ENCODE measurements at places on chromosomes 1 and 21.

DNA sequence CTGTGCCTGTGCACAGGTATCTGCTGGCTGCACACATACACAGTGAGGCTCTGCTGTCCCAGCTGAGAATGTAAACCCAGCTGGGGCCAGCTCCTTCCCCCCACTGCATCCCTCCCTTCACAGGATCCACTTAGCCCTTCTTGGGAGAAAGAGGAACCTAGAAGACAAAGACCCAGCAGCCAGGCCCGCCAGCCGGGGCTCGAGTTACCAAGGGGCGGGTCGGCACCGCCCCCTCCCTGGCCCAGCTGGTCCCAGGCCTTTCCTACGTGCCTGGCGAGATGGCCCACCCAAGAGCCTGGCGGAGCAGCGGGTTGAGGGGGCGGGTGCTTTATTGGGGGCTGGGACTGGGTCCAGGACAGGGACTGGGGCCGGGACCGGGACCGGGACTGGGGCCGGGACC is 2.1 kb downstream of the SH3BGRL3 start:
- DNase-seq = no peak

DNA sequence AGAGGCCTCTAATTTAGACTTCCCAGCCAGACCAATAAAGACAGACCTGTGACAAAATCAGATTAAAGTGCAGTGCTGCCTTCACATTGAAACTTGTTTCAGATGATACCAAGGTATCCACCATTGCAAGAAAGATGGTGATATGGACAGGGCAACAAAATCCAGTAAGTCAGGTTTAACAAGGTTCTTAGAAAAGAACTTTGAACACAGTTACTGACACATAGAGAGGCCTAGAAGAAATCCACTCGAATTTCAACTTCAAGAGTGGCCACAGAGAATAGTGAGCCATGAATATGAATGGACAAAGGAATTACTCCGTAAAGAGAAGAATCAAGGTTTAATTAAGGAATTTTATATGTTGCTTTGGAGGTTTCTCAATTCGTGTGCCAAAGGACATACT is 230.4 kb downstream of the KCNT2 start:
- DNase-seq = no peak

DNA sequence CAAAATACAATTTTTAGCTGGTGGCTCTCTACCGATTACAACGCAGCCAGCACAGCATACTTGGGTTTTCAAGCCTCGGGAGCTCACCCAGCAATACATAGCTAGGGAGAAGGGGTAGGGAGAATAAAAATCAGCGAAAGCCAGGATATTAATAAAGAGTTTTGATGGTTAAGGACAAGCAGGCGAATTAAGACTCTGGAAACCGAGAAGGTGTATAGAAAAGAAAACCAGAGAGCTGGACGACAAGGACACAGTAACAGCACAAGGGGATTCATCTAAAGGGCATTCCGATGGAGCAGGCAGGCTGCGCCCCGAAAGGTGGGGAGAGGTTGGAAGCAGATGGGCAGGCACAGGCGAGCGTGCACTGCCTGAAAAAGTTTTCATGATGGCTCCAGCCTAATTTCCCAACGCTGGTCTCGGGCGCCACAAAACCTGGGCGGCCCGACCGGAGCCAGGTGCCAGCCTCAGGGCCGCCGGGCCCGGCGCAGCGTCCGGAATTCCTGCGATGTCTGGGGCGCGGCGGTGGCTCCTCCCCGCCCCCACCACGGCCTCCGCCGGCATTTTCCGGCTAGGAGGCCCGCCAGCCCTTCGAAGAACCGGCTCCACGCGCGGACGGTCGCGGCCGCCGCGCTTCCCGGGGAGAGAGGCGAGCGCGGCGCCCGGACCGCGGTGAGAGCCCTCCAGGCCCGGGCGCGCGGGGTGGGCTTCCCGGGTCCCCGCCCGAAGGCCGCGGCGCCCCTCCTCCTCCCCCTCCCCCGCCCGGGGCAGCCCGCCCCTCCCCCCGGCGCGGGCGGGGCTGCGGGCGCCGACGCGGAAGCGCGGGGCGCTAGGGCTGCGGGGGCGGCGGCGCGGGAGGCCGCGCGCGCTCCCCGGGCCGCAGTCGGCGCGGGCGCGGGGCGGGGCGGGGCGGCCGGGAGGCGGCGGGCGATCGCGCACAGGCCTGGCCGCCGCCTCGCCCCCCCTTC is 774 bp upstream of the DYRK1A start:
- peak; percentile 60 for DNase-seq

- DNase-seq = no peak
Observed at GRCh38 chr21:36023092-36023480, 37.2 kb downstream of the SETD4 start.

DNA sequence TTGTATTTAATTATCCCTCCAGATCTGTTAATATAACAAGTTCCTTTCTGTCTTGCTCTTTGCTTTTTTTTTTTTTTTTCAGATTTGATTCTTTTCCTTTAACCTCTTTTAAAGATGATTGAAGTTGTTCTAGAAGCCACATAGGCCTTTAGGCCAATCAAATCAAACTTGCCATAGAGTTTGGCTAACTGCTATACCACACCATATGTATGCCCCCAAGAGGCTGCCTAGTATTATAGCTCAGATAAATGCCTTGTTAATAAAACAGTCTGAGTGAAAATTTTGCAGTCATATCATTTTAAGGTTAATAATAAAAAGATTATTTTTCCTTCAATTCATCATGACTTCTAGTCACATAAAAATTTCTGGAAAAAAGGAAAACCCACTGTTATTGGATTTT is 696.0 kb upstream of the CHRM3 start:
- no peak for DNase-seq

GRCh38 chr1:202405928-202406327 is 57.4 kb downstream of the PPP1R12B start:
- no peak for DNase-seq

DNA sequence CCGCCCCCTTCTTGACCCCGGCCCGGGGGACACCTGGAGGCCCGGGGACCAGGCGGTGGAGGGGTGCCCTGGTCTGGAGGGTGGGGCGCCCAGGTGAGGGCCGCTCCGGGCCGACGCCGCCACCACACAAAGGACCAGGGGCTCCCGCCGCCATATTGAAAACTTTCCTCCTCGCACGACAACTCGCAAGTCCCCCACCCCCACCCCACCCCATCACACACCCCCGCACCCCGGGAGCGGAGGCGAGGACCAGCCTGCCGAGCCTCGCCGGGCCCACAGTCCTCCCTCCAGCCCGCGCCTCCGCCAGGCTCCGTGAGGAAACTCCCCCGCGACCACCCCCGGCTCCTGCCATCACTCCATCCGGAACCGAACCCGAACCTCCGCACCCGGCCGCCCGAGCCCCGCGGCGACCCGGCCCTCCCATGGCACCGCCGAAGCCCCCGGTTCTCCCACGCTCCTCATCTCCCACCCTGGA is 733 bp downstream of the KDM5B start:
- DNase-seq = no peak

DNA sequence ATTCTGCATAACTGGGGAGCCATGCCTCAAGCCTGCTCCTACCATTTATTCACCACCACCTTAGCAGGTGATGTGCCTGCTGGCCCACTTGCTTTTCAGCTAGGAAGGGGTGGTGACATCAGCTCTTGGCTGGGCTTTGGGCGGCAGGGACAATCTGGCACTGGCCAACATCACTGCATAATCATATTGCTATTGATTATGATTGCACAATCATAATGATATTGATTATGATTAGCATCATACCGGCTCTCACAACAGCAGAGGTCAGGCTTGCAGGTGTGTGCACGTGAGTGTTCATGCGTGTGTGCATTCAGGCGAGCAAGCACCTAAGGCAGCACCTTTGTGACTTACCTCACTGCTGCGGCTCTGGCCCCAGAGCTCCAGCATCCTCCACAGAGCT is 273.8 kb downstream of the AJAP1 start:
- no peak for DNase-seq

GRCh38 chr21:26948194-26948593 is 18.7 kb downstream of the ADAMTS5 start:
- DNase-seq = no peak

DNA sequence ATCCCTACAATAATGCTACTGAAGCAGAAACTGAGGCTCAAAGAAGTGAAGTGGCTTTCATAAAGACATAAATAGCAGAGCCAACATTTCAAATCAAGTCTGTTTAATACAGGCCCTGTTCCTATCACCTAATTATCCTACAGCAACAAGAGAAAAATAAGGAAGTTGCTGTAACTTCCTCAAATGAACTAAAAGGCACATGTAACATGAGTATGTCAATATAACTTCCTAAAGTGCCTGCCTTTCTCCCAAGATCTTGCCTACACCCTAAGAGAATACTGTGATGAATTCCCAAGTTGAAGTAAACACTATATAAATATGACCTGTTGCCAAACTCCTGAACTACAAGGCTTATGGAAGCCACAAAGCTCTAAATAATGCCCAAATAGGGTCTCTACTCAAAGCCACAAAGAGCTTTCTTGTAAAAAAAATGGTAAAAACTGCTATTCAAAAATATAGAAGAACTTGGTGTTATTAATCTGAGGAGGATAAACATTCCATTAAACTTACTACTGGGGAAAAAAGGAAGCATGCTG is 8.6 kb downstream of the BEND5 start:
- no peak for DNase-seq

- DNase-seq = no peak
Observed at GRCh38 chr21:18252256-18252655, 7.6 kb downstream of the CHODL start.
